ENCODE measurements at places on chromosomes 7 and 10. TPM values are rescaled to one million over a fixed set of nuclear protein-coding genes. Genes with fewer than 3 reads are reported as not detected.

The CABCOCO1 gene
- not detected for total RNA-seq

The STMP1 gene
- total RNA-seq = 30.3 TPM

The LIPM gene
- total RNA-seq = not detected

DNA sequence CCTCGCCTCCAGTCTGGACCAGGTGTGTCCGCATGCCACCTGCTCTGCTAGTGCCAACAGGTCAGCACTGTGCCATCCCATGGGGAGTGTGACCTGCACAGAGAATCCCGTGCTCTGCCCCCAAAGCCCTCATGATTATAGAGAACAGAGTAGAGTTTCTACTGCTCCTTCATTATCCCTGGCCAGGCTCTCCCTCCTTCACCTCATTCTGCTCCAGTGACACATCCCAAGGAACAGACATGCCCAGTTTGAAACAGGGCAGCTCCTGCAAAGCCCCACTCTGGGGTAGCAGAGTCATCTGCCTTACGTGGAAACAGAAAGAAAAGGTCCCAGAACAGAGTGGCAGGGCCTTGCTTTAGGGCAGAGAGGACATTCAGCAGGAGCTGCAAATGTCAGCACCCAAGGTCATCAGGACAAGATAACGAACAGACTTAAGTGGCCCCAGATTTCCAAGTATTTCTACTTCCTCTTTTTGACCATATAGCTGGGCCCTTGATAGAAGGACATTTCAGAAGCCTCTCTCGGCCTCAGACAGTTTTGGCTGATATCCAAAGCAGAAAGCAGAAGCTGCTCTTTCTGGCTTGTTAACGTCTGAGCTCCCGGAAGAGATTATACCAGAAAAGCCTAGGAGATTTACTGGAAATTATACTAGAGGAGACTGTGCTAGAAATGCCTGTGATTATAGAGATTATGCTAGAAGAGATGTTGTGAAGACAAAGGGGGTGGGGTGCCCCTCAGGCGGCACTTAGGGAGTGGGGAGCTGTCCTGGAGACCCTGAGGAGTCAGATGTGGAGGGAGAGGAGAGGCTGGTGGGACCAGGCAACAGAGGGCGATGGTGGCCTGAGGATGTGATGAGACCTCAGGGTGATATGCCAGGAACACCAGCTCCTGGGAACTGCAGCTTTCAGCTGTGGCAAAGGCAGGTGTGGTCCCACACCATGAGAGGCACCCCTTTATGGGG lies 12.6 kb downstream of the TMEM176B start:
- DNase-seq = peak; percentile 52

- DNase-seq = no peak
Measured at GRCh38 chr7:47625861-47626715, 44.2 kb upstream of the TNS3 start.

- no peak for DNase-seq
Measured at GRCh38 chr7:131795400-131795799, 239.0 kb upstream of the PODXL start.

DNA sequence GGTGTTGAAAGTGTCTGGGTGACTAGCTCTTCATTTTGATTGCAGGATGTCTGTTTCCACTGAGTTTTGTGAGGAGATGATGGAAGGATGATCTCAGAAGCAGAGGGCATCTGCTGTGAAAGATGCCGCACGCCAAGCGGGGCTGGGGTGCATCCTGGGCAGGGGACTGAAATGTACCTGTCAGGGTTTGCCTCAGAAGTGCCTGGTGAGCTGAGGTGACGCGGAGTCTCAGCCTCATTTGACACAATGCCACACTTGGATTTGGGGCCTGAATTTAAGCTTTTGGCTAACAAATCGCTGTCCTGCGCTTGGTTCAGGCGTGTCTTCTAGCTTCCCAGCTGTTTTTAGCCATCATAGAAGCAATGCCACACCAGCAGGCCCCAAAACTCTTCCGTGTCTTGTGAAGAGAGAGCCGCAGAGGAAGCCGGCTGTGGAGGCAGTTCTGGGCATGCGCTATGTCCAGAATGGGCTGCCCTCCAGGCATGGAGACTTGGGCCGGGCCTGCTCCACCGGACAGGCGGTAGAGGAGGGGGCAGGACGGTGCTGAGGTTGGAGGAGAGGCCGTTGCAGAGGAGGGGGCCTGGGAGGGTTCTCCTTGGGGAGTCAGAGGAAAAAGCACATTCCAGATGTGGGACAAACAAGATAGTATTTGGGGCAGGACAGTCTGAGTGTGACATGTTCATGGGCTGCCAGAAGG lies 31.2 kb downstream of the WDR86 start:
- no peak for DNase-seq

DNA sequence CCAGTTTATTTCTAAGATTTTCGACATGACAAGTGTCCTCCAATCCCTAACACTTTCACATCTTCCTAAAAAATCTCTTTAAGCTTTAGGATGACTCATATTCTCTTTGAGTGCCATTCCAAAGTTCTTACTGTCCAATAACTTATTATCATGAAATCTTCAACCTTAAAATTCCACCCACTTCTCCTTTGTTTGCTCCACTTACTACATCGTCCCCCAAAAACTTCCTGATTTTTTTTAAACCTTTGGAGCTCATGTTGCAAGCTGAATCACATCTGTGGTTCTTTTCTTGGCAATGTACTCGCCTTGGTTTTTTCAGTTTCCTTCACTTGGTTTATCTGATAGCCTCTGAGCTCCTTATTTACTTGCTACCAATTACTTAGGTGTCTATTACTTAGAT lies 39.2 kb upstream of the JCAD start:
- DNase-seq = no peak

DNA sequence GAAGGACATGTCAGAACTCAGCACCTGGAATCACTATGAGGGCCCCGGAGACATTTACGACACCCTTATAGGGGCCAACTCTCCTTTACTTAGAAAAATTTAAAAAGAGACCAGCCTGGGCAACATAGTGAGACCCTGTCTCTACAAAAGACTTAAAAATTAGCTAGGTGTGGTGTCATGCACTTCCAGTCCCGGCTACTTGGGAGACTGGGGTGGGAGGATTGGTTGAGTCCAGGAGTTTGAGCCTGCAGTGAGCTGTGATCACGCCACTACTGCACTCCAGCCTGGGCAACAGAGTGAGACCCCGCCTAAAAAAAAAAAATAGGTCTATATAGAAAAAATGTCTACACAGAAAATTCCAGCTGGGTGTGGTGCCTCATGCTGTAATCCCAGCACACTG lies 7.5 kb upstream of the CYTH3 start:
- DNase-seq = no peak

GRCh38 chr7:114645451-114645850 lies 230.8 kb downstream of the FOXP2 start:
- no peak for DNase-seq

GRCh38 chr7:141700848-141701371 lies 1.1 kb downstream of the DENND11 start:
- peak; percentile 28 for DNase-seq

DNA sequence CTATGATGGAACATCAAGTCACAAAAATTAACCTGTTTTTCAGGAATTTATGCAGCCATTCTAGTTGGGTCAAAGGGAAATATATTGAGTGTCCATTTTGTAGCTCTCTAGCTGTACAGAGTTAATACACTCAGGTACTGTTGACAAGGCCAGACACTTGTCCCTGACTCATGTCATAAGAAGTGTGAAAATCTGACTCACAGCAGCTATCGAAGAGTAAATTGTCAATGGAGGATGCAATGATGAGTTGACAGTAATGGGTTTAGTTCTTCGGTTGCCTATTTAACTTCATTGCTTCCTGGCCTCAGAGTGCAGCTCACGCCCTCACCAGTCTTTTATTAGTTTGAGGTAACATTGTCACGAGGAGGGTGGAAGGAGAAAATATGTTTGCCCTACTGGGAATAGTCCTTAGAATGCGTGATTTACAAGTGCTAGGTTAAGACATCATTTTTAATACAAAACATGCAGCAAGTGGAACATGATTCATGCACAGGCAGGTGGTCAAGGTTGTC lies 255.1 kb downstream of the XPNPEP1 start:
- DNase-seq = no peak

Data from left ventricle myocardium superior (tissue), 1 donor.